ENCODE measurements at places on chromosomes 5 and 9. TPM values are rescaled to one million over a fixed set of nuclear protein-coding genes. Genes with fewer than 3 reads are reported as not detected.

Gene LCN1
- total RNA-seq: 30.3 TPM

Gene CDX1
- total RNA-seq: not detected

Gene SLC6A18
- total RNA-seq: not detected

Gene GPR107
- 20.6 TPM for total RNA-seq

Gene KIF24
- total RNA-seq: 2.5 TPM

Gene PCDH1
- total RNA-seq: 3.3 TPM

Gene FCN2
- not detected for total RNA-seq

Gene WWC1
- 21.0 TPM for total RNA-seq

Gene GTF3C5
- 63.1 TPM for total RNA-seq

Gene SURF1
- total RNA-seq: 23.8 TPM

Gene SLC46A2
- not detected for total RNA-seq

Gene SOHLH1
- total RNA-seq: not detected

Gene C9
- total RNA-seq: not detected

Gene GABRA1
- not detected for total RNA-seq

Gene WHRN
- 7.2 TPM for total RNA-seq

Gene ALDOB
- total RNA-seq: not detected

Gene LEAP2
- 1.8 TPM for total RNA-seq

- no peak for DNase-seq
These were observed 239.0 kb downstream of the PBX3 start for GRCh38 chr9:125985998-125986655.

DNA sequence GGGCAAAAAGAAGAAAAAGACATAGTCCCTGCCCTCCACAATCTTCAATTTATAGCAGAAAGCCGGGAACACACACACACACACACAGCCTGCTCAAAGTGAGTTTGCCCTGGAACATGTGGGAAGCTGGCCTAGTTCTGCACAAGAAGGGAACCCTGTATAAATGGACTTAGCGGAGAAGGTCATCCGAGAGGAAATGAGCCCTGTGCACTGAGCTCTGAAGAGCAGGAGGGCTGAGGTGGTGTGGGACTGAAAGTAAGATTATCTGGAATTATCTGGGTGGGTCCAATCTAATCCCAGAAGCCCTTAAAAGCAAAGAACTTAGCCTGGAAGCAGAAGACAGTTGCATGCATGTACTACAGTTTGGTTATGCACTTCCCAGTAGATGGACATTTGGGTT, 90.0 kb upstream of the CTSV start:
- no peak for DNase-seq

DNA sequence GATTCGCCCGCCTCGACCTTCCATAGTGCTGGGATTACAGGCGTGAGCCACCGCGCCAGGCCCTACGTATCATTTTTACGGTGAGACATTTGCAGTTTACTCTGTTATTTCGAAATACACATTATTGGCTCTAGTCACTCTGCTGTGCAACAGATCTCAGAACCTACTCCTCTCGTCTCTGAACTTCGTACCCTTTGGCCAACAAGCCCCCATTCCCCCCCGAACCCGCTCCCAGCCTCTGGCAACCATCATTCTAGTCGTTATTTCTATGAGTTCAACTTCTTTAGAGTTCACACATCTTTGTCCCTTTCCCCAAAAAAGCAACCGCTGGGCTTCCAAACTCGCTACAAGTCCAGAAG, 735 bp downstream of the PTGR1 start:
- DNase-seq: no peak

- DNase-seq: no peak
These were observed 18.2 kb downstream of the VLDLR start for GRCh38 chr9:2639786-2640185.

DNA sequence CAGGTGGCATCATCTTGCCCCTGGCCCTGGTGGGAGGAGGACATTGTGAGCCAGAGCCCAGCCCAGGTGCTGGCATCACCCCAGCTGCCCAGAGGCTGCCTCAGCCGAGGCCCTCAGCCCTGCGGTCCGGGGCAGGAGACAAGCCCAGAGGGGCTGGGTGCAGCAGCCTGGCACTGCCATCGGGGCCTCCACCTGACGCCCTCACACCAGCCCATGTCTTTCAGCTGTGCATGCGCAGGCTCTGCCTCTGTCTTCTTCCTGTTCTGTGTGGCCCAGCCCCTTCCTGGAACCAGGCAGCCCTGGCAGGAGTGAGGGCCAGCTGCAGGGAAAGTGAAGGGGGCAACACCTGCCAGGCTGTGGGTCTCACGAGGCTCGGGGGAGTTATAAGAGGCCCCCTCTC, 4.8 kb upstream of the CEL start:
- no peak for DNase-seq

DNA sequence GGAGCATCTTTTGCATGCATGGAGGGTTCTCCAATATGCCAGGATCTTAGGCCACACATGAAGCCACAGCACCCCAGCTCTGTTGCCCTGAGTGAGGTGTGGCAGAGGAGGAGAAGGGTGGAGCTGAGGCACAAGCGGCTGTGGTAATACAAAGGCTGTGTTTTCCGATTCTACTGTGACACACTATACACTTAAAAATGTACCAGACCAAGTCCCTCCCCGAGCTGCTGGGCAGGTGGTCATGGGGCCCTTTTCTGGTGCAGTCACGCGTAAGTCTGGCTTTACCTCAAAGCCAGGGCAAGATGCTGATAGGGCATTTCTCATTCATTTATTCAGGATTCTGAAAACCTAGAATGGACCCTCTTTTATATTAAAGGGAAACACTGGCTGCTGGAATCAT, 3.7 kb downstream of the ADGRV1 start:
- DNase-seq: no peak

DNA sequence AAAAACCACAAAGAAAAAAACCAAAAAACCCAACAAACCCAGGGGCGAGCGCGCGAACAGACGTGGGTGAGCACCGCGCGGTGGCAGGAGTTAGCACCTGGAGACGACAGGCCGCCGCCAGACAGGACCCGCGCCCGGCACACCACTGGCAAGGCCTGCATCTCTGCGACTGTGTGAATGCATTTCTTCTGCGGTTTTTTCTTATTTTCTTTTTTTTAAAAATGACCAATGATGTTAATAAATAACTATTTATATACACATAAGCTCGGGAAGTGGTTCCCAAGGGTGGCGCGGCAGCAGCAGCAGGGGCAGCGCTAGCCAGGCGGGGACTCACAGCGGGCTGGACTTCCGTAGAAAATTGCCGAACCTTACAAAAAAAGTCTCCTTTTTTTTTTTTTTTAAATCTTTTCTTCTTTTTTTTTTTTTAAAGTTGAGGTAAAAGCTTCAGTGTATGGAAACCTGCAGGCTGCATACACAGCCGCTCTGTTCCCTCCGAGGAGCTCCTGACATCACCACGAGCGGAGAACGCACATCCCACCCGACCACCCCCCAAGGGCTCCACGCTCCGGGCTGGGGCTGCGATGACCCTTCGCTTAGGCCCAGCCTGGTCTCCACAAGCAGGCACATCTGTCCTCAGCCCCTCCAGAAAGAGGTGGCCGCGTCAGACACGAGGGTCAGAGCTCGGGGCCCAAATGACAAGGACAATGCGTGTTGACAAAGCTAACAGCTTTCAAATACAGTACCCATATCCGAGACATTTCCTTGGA, 7.4 kb downstream of the BRD3OS start:
- DNase-seq: no peak

GRCh38 chr5:164679461-164679860, 1174.0 kb downstream of the MAT2B start:
- DNase-seq: no peak

DNA sequence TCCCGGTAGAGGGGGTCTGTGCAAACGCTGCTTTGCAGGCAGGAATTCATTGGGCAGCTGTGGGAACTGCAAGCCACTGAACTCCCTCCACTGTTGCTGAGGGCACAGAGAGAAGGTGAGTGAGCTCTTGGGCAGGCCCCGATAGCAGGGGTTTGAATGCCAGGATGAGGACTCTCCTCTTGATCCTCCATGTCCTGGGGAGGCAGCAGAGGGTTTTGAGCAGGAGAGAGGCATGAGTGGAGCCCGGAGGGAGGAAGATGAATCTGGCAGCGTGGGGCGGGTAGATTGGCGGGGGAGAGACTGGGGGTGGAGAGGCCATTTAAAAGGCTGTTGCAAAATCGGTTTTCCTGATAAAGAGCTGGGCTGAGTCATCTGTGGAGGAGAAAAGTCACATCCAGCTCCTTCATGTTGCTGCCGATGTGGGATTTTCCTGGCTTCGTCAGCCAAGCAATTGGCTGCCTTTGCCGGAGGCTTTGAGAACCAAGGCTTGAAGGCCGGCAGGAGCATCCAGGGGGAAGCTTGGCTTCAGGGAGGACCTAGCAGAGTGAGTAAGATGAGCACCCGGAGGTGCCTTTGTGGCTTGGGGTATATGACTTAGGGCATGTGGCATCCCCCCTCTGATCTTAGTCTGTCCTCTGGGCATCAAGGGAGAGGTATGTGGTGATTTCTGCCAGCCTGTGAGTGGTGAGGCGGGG, at the start of gene SYNPO:
SYNPO (plus strand) TSS at position 350 of the 695 bp plus-strand sequence. CDS start 7,616 bp downstream, outside the sequence.
- peak; percentile 64 for DNase-seq

GRCh38 chr9:136353757-136354488, 9.6 kb downstream of the DNLZ start:
- DNase-seq: no peak

- no peak for DNase-seq
These were observed 307.0 kb downstream of the CWC27 start for GRCh38 chr5:65075623-65076250.

DNA sequence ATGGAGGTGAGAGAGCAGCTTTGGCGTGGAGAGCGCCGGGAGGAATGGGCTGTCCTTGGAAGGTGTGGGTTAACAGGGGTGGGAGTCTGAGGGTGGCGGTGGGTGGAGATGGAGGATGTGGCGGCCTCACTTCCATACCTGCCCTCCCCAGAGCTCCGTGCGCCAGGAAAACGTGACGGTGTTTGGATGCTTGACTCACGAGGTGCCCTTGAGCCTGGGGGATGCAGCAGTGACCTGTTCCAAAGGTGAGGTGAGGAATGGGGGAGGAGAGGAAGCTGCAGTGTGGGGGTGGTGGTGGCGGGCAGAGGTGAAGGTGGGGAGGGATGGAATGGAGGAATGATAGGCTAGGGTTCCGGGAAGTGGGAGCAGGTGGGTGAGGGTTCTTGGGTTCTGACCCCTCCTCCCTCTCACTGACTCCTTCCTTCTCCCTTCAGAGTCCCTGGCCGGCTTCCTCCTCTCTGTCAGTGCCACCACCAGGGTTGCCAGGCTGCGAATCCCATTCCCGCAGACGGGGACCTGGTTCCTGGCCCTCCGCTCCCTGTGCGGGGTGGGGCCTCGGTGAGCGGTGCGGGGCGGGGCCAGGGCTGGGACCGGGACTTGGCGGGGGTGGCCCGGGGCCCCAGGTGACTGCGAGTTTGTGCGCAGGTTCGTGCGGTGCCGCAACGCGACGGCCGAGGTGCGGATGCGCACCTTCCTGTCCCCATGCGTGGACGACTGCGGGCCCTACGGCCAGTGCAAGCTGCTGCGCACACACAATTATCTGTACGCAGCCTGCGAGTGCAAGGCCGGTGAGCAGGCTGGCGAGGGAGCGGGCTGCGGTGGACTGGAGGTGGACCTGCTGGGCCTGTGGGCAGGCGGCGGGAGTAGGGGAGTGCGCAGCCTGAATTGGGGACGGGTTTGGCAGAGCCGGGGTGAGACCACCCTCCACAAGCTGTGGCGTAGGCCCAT, 17.1 kb downstream of the TMEM8B start:
- DNase-seq: no peak

- DNase-seq: no peak
These were observed 678 bp downstream of the PLPP7 start for GRCh38 chr9:131290036-131290766.

DNA sequence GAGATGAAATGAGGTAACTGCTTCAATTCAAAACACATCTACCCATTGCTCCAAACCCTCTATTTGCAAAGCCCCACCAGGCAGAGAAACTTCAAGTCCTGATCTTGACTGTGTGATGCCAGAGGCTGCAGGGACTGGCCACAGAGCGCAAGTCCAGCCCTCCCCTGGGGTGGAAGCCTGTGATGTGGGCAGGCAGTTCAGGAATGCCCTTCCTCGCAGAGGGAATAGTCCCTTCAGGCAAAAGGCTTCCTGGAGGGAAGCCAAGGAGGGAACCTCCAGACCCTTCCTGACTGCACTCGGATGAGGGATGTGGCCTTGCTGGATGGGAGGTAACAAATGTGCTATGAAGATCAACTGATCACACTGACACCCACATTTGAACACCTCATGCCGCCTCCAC, 131.2 kb downstream of the SLIT3 start:
- DNase-seq: no peak

- no peak for DNase-seq
These were observed 119.4 kb upstream of the IQGAP2 start for GRCh38 chr5:76283670-76284069.

GRCh38 chr5:137320056-137321045, 178.8 kb downstream of the SPOCK1 start:
- peak; percentile 57 for DNase-seq

GRCh38 chr5:110458313-110458712, 268.2 kb downstream of the TMEM232 start:
- DNase-seq: no peak

DNA sequence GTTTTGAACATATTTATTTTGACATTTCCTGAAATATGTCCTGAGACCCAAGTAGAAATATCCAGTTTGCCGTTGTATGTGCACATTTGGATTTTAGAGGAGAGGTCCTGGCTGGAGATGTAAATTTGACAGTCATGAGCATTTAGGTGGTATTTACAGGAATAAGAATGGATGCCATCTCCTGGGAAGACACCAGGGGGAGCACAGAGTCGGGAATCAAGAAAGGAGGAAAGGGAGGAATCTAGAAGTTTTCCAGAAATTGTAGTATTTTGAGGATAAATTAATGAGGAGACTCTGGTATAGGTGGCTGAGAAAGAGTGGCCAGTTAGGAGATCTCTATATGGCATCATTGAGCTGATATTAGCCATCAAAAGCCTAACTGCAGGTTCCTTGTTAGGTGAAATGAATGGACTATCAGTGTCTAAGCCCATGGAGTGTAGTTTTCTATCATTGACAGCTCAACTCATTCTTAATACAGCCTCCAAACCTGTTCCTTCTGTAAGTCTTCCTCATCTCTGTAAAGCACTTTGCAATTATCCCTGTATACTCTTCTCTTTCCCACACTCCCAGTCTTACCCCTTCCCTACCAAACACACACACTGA, 7.2 kb downstream of the GAPT start:
- peak; percentile 46 for DNase-seq

DNA sequence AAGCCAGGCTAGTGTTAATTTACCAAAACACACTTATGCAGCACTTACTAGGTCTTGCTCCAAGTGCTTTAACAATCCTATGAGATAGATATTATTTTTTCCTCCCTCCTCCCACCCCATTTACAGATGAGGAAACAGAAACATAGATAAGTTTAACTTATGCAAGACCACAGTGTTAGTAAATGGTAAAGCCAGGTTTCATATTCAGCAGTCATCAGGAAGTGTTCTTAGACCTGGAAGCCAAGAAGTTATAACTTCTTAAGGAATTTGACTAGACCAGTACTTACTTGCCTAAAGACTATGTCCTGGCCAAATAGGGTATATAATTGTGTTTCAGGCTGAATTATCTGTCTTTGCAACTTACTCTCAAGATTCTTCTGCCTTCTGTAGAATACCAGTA, 15.9 kb downstream of the ABHD17B start:
- no peak for DNase-seq

Measured in NCI-H460 (cell line).